HT1080 (cell line): ENCODE measurements at places on chromosomes 1 and 21. TPM values are rescaled to one million over a fixed set of nuclear protein-coding genes. Genes with fewer than 3 reads are reported as not detected.

DNA sequence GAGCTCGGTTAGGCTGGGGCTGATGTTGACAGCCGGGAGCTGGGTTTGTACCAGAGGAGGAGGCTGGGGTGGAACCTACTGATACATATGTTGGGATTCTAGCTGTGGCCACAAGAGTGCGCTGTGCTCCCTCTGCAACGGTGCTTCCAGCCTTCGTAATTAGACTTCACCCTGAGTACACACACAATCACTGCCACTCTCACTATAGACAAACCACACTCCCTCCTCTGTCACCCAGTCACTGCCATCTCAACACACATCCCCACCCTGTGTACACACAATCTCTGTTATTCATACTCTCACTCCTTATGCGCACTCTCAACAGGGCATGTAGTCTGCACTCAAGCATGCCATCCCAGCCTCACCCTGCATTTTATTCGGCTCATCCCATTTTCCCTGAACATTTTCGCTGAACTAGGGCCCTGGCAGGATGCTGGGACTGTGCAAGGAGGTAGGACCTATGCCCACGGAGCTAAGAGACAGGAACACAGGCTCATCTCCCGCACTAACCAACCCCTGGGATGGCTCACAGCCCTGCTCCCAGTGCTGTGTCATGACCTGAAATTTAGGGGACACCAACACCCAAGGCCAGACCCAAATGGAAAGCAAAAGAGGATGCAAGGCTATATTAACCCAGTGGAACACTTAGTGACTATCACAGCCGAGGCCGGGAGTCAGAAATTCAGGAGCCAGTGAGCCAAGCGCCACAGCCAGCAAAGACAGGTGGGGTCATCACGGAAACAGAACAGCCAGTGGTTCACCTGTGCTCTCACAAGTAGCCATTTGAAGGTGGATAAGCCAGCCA is 5.7 kb downstream of the GJB3 start:
- peak; percentile 62 for DNase-seq

DNA sequence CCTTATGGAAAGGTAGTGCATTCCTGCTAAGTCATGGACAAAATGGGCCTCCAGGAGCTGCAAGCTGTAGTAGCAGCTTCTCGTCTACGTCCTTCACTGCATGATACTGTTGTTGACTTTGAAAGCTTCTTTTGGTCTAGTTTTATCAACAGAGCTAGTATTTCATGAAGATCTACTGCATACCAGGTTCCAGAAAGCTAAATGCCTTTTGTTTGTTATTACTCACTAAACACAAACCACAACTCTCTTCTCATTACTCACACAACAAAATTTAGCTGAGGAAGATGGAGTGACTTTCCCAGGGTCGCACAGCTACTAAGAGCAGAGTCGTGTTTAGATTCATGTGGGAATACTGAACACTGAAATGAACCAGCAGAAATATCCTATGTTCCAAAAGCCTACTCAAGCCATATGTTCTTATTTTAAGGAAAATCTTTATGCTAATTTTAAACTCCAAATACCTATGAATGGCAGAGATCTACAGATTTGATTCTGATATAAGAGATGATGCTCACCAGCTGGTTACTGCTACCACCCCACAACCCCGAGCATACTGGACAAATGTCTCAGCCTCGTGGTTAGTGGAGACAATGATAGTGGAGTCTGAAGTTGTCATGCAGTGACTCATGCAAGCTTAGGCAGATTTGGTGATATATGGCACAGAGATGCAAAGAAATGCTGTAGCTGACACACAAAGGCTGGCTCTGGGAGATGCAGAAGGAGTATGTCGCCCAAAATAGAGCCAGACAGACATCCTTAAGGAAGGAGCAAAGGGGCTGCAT is 20.6 kb downstream of the PGBD2 start:
- peak; percentile 73 for DNase-seq

The CFHR5 gene
- not detected in 2 replicates for total RNA-seq

- DNase-seq = no peak
Observed at GRCh38 chr21:36677443-36677842, 21.5 kb upstream of the SIM2 start.

The OR2L2 gene
- total RNA-seq = not detected in 2 replicates

The SEMA4A gene
- not detected in 2 replicates for total RNA-seq

DNA sequence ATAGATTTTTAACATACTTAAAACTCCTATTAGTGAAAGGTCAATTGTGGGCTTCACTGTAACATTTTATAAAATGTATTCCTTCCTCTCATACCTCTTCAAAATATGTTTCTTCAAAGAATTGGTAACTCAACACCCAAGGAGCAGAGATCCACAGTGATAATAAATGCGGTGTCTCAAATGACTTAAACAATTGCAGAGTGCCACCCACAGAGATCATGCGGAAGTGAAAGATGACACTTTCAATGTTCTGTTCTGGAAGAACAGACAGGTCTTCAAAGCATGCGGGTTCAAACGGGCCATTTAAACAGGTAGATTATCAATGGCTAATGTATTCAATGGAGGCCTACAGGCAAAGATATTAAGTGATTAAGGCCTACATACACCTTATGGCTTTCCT is 157.0 kb upstream of the GREM2 start:
- DNase-seq = no peak

- DNase-seq = no peak
Observed at GRCh38 chr1:59523745-59524450, 227.0 kb downstream of the FGGY start.

GRCh38 chr1:31734582-31735107 is 29.5 kb downstream of the ADGRB2 start:
- DNase-seq = no peak

DNA sequence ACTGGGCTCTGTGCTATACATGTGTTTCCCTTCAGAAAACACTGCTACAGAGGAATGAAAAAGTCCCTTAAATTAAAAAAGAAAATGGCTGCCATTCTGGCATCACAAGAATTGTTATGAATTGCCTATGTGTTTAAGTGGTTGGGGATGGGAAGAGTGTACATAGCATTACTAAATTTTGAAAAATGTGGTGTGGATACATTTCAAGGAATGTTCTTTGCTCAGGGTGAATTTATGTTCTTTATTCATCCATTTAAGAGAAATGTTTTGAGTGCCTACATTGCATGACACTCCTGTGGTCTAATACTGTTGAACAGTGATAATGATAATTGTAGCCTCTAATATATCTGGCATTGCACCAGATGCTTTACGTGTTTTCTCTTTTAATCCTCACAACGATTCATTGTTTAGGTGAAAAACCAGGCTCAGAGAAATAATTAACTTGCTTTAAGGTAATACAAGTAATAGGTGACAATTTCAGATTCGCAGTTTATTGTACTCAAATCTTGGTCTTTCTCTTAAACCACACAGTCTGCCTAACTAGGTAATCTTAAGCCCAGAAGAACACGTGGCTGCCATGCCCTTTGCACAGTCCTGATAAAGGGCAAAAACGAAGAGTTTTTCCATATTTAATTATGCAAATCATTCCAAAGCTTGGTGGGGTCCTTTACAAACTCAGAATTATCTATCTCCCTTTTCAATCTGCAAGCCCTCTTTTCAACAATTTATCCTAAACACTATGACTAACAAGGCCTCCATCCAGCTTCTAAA is 31.5 kb downstream of the DPT start:
- DNase-seq = no peak

- DNase-seq = no peak
Observed at GRCh38 chr1:245298781-245299180, 144.0 kb downstream of the KIF26B start.

The ADORA3 gene
- total RNA-seq = not detected in 2 replicates

DNA sequence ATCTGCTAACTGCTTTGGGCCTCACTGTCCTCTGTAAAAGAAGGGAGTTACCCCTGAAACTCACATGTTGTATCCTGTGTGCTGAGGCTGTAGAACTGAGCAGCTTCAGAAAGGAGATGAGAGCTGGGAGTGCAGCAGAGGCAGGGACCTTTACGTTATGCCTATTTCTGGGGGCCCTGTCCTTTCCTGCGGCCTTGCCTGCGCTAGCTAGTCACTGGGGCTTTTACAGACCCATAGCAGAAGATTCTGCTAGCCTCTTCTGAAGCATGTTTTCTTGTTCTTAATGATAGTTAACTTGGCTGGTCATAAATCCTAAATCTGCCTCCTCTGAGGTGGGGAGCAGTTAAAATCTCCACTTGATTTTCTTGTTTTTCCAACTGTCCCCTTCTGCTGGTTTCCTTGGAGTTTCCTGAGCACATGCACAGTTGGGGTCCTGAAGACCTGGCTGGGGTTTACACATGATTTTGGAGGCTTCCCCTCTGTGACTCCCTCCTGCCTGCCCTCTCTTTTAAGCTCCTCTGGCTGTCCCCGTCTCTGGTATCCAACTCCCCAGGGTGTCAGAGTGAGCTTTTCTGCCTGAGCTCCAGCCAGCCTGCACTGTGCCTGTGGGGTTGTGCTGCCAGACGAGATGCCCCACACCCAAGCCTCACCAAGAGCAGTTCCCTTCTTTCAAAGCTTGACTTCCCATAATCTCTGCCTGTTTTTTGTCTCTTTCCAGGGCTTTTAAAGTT is 76.6 kb downstream of the NOS1AP start:
- DNase-seq = no peak

- DNase-seq = peak; percentile 52
Observed at GRCh38 chr1:222240536-222241181, 307.2 kb downstream of the HHIPL2 start.

- no peak for DNase-seq
Observed at GRCh38 chr1:145702826-145703225, 4.3 kb downstream of the PDZK1 start.

DNA sequence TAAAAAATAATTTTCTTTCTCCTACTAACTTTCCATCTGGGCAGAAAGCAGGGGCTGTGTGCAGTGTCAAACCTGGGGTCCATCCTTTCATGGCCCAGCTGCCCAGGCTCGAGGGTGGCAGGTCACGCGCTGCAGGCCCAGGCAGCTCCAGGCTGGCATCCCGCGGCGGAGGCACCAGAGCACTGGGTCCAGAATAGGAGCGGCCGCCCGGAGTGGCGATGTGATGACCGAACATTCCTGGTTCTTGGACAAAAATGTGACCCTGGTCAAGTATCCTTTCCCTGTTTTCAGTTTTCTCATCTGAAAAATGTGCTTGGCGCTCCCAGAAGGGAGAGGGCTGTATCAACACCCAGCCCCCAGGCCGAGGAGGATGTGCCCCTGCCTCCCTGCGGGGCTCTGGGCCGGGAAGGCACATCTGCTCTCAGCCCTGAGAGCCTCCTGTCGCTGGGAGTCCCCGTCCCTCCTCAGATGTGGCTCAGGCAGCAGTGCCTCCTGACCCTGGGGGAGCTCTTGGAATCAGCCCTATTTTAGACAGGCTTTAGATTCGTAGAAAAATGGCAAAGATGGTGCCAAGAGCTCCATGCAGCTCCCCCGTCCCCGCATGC is 29.3 kb downstream of the SLX9 start:
- DNase-seq = no peak

The FCMR gene
- not detected in 2 replicates for total RNA-seq

GRCh38 chr1:147897029-147897752 is 5.4 kb upstream of the GJA8 start:
- DNase-seq = no peak

DNA sequence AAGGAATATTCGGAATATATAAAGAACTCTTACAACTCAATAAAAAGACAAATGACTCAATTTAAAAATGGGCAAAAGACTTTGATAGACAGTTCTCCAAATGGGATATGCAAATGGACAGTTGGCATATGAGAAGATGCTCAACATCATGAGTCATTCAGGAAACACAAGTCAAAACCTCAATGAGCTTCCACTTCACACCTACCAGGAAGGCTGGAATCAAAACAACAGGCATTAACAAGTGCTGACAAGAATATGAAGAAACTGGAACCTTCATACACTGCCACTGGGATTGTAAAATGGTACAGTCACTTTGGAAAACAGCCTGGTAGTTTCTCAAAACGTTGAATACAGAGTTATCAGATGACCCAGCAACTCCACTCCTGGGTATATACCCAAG is 17.2 kb downstream of the PGBD5 start:
- no peak for DNase-seq

- peak; percentile 59 for DNase-seq
Observed at GRCh38 chr1:173202424-173203145, 4.5 kb downstream of the TNFSF4 start.

GRCh38 chr1:210332233-210332632 is 3.5 kb downstream of the HHAT start:
- no peak for DNase-seq

- no peak for DNase-seq
Observed at GRCh38 chr1:179206812-179207211, 22.7 kb downstream of the ABL2 start.

DNA sequence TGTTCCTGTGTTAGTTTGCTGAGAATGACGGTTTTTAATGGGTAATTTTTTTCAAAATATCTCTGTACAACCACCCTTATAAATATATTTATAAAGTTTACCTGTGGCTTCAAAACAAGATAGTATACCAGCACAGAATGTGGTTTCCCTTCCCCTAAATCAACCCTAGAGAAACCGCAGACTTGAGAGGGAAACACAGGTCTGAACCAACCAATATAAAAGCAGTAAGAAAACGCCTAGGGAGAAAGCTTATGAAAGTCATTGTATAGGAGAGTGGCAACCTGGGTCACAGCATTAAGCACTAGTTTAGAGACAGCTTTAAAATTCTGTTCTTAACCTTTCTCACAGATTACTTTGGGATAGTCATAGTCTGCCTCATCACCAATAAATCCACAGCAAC is 180.6 kb upstream of the LHX8 start:
- no peak for DNase-seq

GRCh38 chr1:10507111-10507879 is 32.5 kb downstream of the PEX14 start:
- peak; percentile 73 for DNase-seq

DNA sequence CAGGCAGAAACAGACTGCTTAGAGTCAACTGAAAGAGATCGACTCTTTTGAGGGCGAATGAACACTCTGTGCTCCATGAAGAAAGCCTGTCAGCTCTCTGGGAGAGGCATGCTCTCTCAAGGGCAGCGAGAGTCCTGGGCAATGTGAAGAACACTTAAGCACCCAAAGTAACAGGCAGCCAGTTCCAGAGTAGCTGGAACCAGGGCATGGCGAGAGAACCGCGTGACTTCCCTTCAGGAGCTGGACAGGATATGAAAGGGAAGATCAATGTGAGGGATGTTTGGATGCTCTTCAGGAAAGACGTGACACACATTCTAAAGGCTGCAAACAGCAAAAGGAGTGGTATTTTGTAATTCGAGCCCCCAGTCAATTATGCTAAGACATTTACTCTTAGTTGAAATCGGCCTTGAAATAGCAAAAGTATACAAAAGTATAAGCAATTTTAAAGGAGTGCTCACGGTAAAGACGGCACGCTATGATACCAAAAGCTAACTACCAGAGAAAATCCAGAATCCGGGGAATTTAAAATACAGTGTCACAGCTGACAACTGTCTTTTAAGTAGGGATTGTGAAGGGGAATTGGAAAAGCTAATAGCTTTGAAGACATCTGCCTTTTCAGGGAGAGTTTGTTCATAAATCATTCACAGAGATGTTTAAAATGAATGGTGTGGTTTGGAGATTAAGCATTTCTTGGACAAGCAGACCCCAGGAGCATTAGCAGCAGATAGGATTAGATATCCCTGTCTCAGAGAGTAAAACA is 20.8 kb downstream of the ADAMTS5 start:
- DNase-seq = no peak

GRCh38 chr1:158391099-158391498 is 8.2 kb downstream of the OR10T2 start:
- DNase-seq = no peak

The DNAJC6 gene
- total RNA-seq = 1.3 and 3.3 TPM in 2 replicates
